Hepatic stellate cell (primary cell): ENCODE measurements at places on chromosomes 11 and 22.

DNA sequence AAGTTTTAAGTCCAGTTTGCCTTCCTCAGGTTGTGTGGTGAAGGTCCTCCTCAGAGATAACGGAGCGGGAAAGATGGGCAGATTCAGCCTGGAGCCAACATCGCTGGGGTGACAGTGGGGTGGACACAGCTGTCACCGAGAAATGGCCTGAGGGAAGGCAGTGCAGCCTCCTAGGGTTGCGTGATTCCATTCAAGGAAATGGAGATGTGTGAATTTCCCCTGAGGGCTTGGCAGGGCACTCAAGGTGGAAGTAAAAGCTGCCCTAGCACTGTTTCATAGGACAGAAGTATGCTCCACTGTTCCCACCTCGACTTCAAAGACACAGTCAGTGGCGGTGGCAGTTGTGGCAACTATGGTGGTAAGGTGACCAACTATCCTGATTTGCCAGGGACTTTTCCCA lies 15.4 kb upstream of the CAT start:
- DNase-seq = no peak

GRCh38 chr11:69888483-69889181 lies 69.4 kb upstream of the FGF3 start:
- peak; percentile 81 for DNase-seq

DNA sequence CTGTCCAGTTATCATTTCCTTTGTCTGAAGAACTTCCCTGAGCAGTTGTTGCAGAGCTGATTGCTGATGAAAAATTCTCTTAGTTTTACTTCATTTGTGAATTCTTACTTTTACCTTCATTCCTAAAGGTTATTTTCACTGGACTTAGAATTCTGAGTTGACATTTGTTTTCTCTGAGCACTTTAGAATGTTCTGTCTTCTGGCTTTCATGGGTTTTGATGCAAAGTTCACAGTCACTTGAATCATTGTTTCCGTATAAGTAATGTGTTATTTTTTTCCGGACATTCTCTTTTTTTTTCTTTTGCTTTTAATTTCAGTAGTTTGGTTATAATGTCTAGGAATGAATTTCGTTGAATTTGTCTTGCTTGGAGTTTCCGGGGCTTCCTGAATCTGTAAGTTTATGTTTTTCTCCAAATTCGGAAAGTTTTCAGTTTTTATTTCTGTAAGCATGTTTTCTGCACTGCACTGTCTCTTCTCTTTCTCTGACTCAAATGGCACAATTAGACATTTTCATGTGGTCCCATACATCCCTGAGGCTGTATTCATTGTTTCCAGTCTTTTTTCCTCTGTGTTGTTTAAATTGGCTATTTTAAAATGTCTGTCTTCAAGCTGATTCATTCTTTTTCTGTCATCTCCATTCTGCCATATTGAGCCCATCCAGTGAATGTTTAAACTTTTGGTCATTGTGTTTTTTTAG lies 68.5 kb upstream of the NARS2 start:
- DNase-seq = no peak

GRCh38 chr11:30349885-30350284 lies 27.0 kb downstream of the ARL14EP start:
- no peak for DNase-seq

- no peak for DNase-seq
Measured at GRCh38 chr11:18743365-18743764, 17.4 kb upstream of the IGSF22 start.

DNA sequence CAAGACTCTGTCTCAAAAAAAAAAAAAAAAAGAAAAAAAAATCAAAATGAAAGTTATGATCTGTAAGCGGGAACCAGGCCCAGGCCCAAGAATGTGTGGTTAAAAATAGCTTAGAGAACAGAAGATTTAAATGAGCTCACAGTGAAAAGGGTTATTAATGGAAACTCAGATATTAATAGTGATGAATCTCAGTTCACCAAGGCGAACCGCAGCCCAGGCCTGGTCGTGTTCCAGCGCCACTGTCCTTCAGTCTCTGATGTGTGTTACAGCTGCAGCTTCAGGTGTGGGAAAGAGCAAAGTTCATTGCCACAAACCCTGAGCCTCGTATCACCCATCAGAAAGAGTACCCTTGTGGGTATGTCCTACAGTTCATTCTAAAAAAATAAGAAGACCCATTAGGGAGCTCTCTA lies 107.1 kb downstream of the GAB2 start:
- peak; percentile 62 for DNase-seq

DNA sequence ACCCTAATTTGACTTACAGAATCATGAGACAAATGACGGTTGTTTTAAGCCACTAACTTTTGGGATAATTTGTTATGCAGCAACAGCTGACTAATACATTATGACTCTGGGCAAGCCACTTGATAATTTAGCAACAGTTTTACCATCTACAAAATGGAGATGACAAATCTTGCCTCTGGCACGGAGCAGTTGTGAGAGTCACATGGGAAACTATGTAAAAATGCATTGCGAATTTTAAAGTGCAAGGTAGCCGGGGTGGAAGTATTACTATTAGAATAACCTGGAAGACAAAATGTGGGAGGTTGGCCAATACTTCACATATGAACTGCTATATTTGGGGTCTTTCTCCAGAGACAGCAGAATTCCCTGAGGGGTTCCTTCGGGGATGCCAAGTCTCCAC lies 328.7 kb downstream of the CTTN start:
- no peak for DNase-seq

DNA sequence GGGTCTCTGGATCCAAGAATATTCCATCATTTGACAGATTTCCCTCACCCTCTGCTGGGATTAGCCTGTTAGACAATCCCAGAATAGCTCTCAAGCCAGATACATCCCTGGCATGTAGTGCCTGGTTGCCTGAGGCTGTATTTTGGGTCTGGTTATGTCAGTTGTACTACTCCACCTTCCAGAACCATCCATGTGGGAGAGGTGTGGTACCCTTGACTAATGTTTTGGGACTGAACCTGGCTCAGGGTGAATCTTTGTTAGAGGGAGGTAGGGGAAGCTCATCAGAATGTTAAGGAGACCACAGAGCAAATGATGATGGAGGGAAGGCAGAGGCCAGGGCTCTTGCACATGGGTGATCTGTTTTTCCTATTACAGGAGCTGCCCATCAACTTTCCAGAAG lies 5.2 kb downstream of the C11orf52 start:
- DNase-seq = no peak

- DNase-seq = peak; percentile 83
Measured at GRCh38 chr22:41517172-41518047, 26.9 kb downstream of the POLR3H start.

GRCh38 chr11:130181295-130182272 lies 22.0 kb downstream of the ST14 start:
- DNase-seq = peak; percentile 84

DNA sequence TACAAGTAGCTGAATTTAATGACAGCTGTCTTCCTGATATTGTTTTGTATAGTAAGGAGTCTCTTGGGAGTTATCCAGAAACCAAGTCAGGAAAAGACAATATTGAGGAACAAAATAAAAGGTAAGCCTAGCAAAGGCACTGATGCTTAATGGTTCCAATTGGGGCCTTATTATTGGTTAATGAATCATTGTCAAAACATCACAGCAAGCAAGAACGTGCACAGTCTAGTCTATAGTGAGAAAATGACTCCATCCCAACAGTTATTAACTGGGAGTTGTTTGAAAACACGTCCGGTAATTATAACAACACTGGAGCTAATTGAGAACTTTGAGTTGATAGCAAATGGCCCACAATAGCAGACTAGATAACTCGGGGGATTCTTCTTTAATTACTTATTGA lies 17.7 kb downstream of the BSX start:
- no peak for DNase-seq

DNA sequence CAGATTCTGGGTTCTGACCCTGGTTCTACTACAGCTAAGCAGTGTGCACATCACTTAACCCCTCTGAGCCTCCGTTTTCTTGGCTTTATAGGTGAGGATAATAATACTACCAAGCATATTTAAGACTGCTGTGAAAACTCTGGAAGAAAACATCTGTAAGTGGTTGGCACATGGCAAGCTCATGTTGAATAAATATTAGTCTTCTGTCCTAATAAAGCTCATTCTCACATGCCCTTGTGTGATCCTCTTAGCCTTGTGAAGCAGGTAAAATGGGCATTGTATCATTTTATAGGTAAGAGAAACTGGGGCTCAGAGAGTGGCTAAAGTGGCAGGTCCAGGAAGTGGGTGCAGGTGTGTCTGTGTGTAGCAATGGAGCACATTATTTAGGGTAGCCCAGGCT lies 8.5 kb downstream of the PKNOX2 start:
- DNase-seq = no peak

- DNase-seq = no peak
Measured at GRCh38 chr22:29737251-29738117, 17.7 kb downstream of the CABP7 start.

GRCh38 chr11:124079631-124080326 lies 35.5 kb upstream of the VWA5A start:
- no peak for DNase-seq

- no peak for DNase-seq
Measured at GRCh38 chr11:43930868-43931716, 11.3 kb upstream of the C11orf96 start.

DNA sequence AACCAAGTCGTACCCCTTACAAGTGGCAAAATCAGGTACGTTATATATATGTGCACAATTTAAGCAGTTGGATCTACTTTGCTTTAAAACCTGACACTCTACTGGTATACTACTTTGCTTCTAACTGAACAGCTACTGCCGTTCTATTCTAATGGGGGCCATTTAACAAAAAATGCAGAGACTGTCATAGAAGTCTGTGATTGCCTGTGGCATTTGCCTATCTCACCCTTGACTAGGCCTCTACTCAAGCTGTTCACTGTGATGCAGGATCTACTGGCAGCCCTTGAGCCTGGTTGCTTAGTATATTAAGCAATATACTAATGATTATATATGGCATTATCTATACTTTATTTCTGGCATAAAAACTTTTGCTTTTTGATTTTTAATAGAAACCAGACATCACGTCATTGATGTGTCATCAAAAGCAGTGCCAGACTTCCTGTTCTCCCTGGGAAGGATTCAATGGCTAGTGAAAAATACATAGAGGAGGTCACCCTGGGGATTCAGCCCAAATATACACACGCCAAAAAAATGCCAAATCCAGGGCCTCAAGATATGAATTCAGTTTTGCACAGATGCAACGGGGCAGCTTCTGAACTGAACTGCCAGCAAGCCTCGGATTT lies 40.0 kb upstream of the FIBIN start:
- DNase-seq = peak; percentile 32

DNA sequence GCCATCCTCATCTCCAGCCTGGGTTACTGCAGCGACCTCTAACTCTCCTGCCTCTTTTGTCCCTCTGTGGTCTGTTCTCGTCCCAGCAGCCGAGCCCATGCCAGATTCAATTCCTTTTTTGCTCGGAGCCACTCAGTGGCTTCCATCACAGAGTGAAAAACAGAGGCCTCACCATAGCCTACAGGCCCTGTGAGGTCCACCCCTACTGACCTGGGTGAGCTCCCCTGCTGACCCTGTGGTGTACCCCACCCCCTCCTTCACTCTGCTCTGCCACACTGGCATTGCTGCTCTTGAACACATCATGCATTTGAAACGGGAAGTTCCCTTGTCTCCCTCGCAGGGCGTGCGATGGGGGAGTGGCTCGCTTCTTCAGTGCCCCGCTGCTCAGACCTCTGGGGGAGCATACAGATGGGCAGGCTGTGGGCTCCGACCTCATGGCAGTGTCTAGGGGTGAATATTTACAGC lies 2.1 kb downstream of the AIP start:
- DNase-seq = no peak

DNA sequence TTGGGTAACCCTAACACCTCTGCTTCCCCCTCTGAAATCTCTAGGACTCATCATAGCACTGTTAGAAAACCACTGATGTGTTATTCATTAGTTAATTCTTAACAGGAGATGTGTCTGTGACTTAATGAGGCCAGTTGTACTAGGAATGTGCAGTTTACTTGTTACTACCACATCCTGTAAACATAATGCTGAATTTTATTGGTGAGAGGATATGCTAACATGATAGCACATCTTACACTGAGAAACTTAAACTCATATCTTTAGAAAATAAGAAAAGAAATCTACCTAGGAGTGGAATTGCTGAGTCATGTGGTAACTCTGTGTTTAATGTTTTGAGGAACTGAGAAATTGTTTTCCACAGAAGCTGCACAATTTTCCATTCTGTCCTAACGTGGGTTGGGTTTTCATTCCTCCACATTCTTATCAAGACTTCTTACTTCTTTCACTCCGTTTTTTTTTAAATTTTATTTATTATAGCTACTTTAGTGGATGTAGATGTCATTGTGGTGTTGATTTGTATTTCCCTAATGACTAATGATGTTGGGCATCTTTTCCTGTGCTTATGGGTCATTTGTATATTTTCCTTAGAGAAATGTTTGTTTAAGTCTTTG lies 33.7 kb downstream of the RNF121 start:
- no peak for DNase-seq

DNA sequence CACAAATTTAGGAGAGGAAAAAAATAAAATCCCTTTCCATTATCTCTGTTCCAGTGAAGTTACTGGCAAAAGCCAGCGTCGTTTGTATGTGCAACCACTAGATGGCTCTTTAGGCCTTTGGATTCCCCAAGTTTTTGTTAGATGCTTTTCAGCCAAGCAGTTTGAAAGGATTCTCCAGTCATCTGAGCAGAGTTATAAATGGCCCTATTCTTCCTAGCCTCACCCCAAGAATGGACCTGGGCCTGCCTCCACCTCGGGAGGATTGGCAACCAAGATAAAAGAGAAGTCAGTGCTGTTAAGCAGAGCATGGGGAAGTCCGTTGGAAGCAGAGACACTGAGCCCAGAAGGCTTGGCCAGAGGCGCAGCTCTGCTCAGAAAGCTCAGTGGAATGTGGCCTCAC lies 15.4 kb downstream of the FAM181B start:
- peak; percentile 45 for DNase-seq

DNA sequence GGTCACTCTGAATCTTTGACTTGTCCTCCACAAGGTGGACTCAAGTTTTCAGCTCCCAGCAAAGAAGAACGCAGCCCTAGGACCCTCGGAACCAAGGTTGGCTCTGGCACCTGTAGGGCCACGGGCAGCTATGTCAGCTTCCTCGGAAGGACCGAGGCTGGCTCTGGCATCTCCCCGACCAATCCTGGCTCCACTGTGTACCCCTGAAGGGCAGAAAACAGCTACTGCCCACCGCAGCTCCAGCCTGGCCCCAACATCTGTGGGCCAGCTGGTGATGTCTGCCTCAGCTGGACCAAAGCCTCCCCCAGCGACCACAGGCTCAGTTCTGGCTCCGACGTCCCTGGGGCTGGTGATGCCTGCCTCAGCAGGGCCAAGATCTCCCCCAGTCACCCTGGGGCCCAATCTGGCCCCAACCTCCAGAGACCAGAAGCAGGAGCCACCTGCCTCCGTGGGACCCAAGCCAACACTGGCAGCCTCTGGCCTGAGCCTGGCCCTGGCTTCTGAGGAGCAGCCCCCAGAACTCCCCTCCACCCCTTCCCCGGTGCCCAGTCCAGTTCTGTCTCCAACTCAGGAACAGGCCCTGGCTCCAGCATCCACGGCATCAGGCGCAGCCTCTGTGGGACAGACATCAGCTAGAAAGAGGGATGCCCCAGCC lies 2.2 kb downstream of the INPP5J start:
- no peak for DNase-seq
